ENCODE measurements at places on chromosomes 5 and 9.

- no peak for DNase-seq
Observed at GRCh38 chr9:82949203-82949602, 113.7 kb downstream of the RASEF start.

- no peak for DNase-seq
Observed at GRCh38 chr5:10317825-10318682, 10.4 kb upstream of the CMBL start.

DNA sequence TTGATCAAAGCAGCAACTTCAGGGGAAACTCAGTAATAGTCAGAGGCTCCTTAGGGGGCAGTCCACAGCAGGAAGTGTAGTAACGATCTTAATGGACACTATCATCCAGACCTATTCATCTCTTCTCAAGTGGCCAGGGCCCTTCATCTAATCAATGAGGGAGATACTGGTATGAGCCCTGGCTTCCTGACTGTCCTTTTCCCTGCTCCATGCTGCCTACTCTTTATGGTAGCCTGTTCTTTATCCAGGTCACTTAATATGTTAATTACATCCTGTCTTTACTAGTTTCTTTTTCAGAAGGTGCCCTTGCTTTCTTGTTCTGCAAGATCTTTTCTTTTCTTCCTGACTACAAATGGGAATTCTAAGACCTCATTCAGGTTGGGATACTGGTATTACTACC is 197.1 kb downstream of the CAVIN4 start:
- no peak for DNase-seq

GRCh38 chr9:22060831-22061383 is 51.8 kb upstream of the CDKN2B start:
- no peak for DNase-seq

- DNase-seq = no peak
Observed at GRCh38 chr5:25441810-25442209, 797.0 kb upstream of the CDH10 start.

Data from activated CD8-positive, alpha-beta memory T cell treated with anti-CD3 and anti-CD28 coated beads for 1 hour (primary cell).